Stimulated activated CD8-positive, alpha-beta memory T cell treated with anti-CD3 and anti-CD28 coated beads, Interleukin-4, amount 100 ng/mL, for 1 hour (primary cell): ENCODE measurements at places on chromosomes 3 and 15.

GRCh38 chr15:38229705-38230310 is 22.8 kb upstream of the SPRED1 start:
- no peak for DNase-seq

- no peak for DNase-seq
Measured at GRCh38 chr15:80160570-80161156, 7.9 kb downstream of the FAH start.

GRCh38 chr3:30183421-30183820 is 423.0 kb upstream of the TGFBR2 start:
- no peak for DNase-seq

DNA sequence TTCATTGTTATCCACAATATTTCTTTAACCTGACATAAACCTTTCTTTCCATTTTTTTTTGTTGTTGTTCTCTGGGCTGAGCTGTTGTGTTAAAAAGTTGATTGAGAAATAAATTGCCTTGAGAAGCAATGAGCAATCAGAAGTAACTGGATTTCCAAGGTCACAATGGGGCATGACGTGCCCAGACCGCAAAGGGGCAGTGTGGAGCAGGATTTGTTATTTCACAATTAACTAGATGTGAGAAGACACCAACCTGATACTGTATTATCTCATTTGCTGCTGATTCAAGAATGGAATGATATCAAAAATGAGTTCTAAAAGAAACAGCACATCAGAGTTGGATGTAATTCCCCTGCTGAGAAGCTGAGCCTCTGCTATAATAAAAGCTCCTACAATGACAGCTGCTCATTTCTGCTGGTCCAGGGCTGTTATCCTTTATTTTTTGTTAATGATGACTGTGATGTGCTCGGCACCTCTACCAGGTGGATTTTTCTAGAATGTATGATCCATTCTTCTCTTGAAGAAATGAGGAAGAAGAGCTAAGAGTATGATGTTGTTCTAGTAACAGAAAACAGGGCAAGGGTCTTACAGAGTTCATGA is 28.1 kb downstream of the CPNE4 start:
- DNase-seq = no peak

GRCh38 chr15:41950489-41950888 is 21.9 kb downstream of the EHD4 start:
- no peak for DNase-seq

GRCh38 chr15:90000186-90001001 is 730 bp upstream of the ZNF710 start:
- DNase-seq = no peak

DNA sequence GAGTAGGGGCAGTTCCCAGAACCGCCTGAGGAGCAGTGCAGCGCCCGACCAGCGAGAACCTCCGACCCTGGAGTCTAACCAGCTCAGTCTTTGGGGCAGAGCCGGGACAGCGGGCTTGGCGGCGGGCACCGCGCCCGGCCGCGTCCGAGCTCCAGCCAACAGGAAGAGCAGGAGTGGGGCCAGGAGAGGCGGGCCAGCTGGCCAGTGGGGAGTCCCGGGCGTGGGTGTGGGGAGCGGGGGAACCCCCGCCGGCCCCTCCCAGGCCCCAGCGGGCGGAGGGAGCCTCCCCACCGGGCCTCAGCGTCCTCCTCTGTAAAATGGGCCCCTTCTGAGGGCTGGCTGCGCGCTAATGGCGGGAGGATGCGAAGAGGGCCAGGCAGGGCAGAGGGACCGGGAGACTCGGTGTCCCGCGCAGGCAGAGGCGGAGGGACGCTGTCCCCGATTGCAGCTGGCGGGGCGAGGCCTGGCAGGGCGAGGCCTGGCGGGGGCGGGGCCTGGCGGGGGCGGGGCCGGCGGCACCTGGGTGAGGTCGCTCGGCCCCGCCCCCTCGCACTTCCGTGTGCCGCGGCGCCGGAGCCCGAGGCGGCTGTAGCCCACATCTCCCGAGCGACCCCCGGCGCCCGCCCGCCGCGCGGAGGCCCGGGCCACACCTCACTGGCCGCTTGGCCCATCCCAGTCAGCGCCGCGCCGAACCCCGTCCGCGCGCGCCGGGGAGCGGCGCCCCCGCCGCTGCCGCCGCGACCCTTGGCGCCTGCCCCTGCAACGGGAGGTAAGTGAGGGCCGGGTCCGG is at the start of gene PRKCD:
TSS of gene PRKCD (plus strand) at position 550 of the 790 bp plus-strand sequence. CDS start 17,214 bp downstream, outside the sequence.
- peak; percentile 68 for DNase-seq

DNA sequence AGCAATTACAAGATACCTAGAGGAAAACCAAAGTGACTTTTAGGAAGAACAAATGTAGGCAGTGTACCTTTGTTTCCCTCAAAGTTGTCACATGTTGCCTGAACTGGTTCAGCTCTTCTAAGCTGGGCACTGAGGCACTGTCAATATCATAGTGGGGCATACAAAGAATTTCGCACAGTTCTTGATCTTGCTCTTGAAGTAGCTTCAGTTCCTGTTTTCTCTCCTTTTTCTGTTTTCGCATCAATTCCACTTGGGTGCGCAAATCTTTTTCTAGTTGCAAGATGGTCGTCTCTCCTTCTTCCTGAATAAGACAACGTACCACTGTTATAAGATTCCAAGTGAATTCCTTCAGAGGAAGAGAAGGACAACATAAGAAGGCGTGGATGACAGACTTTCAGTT is 12.7 kb downstream of the PRC1 start:
- DNase-seq = no peak

DNA sequence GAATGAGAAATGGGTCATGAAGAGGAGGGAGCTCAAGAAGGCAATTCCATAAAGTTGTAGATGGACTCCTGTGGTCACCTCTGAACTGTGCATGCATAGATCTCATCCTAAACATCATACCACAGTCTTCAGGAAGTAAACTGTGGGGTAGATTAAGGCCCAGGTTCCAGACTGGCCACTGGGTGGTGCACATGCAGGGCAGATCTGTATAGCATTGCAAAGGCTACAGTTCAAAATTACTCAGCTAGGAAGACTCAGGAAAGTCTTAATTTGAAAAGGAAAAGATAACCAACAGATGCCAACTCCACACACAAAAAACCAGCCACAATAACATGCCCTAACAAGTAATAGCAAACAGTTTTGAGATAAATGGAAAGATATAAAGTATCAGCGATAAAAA is 20.3 kb downstream of the KY start:
- no peak for DNase-seq

- no peak for DNase-seq
Measured at GRCh38 chr3:480070-480469, 283.5 kb downstream of the CHL1 start.

DNA sequence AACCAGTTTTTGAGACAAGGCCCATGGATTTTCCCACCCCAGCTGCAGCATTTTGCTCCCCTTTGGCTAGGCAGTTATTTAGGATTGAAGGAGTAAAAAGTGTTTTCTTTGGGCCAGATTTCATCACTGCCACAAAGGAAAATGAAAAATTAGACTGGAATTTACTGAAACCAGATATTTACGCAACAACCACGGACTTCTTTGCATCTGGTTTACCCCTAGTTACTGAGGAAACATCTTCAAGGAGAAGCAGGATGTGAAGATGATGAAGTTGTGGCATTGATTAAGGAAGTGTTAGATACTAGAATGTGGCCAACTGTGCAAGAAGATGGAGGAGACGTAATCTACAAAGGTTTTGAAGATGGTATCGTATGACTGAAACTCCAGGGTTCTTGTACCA is 165.2 kb upstream of the MYRIP start:
- DNase-seq = no peak

- DNase-seq = no peak
Measured at GRCh38 chr3:58242340-58242739, 4.7 kb downstream of the ABHD6 start.

DNA sequence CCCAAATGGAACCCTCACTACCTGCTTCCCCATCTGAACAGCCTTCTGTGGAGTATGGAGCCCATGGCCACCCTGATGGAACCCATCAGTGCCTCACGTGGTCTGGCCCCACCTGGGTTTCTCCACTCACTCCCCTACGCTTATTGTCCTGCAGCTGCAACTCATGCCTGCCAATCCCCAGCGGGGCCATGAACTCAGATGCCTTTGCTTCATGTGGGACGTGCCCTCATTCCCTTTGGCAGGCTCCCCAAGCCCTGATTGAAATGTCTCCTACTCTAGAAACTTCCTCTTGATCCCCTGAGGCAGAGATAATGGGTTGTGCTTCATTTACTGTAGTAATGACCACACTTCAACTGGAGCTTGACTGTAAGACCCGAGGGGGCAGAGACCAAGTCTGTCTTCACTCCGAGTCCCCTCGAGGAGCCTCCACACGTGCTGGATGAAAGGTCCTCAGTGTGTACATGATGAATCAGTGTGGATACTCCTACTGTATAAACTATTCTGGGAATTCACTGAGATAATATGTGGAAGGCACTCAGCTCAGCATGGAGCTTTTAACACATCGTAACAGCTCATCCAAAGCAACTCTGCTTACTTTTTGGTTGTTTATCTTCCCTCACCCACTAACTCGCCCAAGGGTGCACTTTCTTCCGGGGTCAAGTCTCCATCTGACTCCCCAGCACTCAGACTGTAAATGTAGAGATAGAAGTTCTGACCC is 232.8 kb upstream of the BHLHE40 start:
- DNase-seq = no peak

DNA sequence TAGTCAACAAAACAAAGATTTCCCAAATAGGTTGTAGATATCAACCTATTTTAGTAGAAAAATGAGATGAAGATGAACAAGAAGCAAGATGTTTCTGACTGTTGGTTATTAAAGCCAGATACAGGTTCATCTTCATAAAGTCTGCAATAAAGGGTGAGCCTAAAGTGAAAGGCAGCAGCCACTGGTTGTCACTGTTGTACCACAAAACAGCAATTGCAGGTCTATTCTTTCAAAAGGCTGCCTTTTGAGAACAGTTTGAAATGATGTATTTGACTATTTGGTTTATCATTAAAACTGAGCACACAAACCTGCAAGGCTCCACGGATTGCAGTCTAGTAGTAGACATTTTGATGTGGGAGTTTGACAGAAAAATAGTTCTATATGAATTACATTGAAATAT is 543.4 kb downstream of the GBE1 start:
- no peak for DNase-seq

- no peak for DNase-seq
Measured at GRCh38 chr15:83837945-83838571, 184.1 kb downstream of the ADAMTSL3 start.

DNA sequence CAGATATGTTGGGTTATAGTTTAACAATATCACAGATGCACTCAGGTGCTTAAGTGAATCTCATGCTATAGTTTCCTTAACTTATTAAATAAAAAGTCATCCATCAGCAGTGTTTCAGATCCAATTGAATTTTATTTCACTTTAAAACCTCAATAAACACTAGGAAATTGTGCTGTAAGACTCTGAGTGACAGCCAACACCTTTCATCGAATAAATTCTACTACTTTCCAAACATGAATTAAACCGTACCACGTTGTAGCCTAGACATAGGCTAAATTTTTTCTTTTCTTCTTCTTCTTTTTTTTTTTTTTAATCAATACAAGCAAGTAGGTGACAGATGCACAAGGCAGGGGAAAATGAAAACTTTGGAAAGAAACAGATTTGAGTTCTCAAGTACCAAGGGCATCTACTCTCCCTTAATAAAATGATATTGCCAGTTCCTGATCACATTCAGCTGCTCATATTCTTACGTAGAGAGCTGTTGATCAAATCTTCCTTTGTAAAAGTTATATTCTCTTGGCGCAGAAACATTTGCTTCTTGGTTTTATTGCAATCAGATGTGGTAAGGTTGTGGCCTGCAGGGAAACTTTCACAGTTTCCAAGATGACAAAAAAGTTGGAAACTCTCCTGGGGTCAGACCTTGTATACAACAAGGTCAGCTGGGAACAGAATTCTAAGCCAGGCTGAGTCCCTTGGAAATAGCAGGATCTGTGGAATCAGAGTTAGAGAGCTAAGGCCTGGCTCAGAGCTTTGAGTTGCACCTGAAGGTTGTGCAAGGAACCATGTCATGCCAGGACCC is 147.7 kb downstream of the CD47 start:
- DNase-seq = no peak

GRCh38 chr15:50051811-50052419 is 67.1 kb downstream of the ATP8B4 start:
- no peak for DNase-seq
